ENCODE measurements at places on chromosomes 7 and 10.

GRCh38 chr7:32092346-32092745 lies 22.1 kb upstream of the PDE1C start:
- DNase-seq = no peak

DNA sequence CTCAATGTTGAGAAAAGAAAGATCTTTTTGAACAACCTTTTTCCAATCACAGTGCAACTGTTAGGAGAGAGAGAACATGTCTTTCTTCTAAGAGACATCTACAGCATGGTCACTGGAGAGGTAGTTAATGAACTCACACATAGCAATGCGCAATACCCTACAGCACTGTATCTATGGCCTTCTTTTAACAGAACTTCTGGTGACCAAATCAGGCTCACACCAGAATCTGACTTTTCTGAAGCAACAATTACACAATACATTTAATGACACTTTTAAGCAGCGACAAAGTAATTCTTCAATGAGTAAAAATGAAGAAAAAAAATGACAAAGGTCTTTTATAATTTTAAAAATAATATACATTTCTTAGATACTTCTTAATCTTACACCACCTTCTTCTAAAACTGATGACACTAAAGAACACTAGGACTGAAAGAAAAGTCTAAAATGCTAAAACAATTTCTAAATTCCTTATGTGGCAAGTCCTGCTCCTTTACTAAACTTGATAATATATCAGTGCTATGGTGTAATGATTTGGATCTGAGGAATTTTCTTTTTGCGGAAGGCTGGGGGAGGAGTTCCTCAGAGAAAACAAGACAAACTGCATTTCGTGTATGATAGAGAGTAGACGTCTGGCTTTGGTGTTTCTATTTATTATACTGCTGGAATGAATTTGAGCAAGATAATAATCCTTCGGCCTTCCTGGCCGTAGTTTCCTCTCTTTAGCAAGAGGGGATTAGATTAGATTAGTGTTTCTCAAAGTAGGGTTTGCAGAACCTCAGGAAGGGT lies 166.3 kb downstream of the ZNF438 start:
- DNase-seq = no peak

GRCh38 chr10:51257511-51258248 lies 183.4 kb downstream of the PRKG1 start:
- no peak for DNase-seq

DNA sequence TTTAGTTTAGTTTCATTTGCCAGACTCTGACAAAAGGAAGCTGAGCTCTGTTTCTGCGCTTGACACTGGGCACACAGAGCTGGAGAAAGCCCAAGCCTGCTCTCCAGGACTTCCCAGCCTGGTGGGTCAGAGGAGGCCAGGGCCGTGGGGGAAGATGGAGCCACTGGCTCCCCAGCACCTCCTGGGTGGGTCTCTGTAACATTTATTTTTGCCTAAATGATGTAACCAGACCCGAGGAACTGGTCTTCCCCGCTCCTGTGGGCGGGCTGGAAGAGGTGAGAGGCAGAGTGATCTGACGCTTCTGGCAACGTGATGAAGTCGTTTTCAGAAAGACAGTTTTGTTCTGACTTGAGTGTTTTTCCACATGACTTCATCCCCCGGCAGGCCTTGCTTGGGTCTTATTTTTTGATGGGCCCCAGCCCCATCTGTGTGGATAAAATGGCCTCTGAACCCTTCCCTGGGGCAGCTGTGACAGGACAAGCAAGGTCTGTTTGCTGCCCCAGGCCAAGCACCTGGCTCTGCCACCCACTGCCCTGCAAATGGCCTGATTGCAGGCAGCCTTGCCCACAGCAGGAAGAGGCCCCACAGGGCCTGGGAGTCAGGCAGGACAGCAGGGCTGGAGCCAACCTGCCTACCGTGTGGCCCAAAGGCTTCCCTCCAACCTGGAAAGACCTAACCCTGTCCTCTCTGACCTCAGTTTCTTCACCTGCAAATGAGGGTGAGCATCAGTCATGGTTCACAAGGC lies 304.9 kb upstream of the ZMIZ1 start:
- peak; percentile 39 for DNase-seq

- no peak for DNase-seq
Measured at GRCh38 chr10:114400091-114400490, 4.2 kb downstream of the AFAP1L2 start.

DNA sequence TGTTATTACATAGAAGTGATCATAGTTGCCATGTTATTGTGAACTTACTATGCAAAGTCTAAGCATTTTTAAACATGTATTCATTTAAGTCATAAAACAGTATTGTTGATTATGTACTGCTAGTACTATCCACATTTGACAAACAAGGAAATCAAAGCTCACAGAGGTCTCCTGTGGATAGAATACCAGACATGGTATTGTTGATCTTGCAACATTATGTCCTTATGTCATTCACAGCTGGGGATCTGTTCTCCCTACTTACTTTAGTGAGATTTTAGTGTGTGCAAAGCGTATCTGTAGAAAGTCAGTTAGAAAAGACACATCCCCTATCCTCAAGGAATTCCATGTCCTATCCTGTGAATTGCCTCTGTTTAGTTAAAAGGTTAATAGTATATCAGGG lies 106.1 kb downstream of the SND1 start:
- DNase-seq = no peak

DNA sequence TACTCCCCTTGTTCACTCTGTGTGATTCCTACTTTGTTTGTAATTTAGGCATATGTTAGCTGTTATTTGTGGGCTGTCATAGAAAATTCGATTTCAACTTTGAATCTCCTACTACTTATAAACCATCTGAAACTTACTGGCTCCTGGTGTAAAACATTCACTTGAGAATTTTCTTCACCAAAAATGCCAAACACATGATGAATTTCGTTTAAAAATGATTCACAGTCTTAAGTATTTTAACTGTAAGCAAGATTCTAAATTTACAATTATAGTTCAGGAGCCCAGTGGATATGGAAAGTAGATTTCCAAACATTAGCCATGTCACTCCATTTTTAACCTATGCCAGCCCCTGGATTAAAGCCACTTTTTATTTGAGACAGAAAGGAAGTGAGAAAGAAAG lies 3.1 kb downstream of the CPED1 start:
- DNase-seq = no peak

DNA sequence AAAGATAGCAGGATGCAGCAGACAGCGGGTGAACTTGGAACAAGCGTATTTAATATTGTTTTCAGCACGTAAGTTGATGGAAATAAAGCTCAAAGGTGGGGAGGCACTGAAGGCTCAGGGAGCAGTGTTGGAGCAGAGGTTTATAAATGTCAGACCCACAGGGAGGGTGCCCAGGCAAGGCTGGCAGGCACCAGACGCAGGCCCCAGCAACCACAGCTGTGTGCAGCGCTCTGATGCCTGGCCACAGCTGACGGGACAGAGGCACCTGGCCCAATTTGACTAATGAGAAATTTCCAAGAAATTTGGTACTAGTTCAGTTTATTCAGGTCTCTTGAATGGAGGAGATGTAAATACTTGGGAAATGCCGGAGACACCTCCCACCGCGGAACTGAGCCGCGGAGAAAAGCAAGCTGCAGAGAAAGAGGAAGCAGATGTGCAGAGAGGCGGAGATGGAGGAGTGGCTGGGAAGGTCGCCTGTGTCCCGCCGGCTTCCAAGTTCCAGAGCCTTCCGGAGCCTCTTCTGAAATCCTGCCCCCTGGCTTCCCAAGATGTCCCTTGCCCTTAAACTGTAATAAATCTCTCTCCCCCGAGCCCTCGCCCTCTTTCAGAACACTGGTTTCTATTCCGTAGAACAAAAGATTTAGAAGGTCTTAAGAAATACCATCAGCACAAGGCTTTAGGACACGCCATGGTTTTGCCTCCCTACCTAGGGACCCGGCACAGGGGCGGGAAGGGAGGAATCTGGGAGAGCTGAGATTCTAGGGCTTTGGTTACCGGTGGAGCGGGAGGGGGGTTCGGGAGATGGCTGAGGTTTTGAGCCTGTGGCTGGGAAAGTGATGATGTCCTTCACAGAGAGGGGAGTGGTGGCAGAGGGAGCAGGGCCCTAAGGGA lies 38.4 kb upstream of the PLXNA4 start:
- DNase-seq = peak; percentile 47

DNA sequence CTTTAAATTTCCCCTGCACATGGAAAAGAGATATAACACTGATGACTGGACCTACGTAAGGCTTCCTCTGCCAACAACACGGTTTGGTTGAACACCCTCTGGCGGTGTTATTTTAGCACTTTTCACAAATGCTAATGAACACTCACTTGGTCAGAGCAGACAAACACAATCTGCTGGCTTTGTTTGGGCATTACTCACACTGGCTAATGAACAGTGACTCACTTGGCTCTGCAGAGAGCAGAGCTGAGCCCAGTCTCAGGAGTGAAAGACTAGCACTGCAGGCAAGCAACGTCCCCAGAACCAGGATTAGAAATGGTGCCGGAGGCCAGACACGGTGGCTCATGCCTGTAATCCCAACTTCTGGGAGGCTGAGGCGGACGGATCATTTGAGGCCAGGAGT lies 430.8 kb downstream of the PLXNA4 start:
- peak; percentile 88 for DNase-seq

DNA sequence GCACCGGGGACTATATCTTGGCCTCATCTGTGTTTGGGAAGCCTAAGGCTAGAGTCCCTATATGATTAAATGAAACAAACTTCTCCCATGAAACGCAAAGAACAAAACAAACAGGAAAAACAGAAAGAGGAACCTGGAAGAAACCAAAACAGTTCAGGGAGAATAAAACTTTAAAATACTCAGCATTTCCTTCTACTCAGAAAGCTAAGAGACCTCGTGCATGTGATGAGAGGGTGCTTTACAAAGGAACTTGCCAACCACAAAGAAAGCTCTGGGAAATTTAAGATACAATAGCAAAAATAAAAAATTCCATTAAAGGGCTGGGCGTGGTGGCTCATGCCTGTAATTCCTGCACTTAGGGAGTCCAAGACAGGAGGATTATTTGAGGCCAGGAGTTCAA lies 6.9 kb downstream of the PILRA start:
- DNase-seq = peak; percentile 42

DNA sequence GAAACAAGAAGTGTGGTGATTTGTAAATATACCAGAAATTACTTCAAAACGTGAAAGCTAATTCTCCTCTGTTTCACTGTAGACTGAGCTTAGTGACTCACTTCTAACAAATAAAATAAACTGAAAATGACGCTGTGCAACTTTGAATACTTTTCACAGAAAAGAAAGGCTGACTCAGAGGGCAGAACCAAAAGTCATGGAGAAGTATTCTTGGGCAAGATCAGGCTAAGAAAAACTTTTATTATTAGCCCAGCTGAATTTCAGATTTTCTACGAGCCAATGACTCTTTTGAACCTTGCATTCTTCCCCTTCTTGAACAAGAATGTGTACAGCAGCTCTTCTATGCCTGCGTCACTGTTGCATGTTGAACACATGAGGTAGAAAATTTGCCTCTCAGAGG lies 527.3 kb upstream of the GHITM start:
- DNase-seq = no peak

DNA sequence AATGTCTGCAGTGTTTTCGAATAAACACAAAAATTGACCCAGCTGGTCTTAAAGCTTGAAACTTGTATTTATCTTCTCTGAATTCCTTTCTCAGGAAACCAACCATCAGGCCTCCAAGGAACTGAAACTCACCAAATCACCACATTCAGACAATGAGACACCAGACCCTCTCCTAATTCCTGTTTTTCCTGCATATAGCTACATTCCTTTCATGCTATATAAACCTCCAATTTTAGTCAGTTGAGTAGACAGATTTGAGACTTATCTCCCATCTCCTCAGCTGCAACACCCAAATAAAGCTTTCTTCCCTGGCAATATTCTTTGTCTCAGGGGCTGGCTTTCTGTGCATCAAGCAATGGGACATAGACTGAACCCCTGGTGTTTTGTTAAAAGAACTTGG lies 317.0 kb downstream of the CACNA2D1 start:
- no peak for DNase-seq

GRCh38 chr7:30032310-30033125 lies 4.3 kb downstream of the PLEKHA8 start:
- no peak for DNase-seq

- no peak for DNase-seq
Measured at GRCh38 chr10:32972929-32973328, 14.9 kb upstream of the ITGB1 start.
